M059J (cell line): ENCODE measurements at places on chromosomes 7 and 10. TPM values are rescaled to one million over a fixed set of nuclear protein-coding genes. Genes with fewer than 3 reads are reported as not detected.

DNA sequence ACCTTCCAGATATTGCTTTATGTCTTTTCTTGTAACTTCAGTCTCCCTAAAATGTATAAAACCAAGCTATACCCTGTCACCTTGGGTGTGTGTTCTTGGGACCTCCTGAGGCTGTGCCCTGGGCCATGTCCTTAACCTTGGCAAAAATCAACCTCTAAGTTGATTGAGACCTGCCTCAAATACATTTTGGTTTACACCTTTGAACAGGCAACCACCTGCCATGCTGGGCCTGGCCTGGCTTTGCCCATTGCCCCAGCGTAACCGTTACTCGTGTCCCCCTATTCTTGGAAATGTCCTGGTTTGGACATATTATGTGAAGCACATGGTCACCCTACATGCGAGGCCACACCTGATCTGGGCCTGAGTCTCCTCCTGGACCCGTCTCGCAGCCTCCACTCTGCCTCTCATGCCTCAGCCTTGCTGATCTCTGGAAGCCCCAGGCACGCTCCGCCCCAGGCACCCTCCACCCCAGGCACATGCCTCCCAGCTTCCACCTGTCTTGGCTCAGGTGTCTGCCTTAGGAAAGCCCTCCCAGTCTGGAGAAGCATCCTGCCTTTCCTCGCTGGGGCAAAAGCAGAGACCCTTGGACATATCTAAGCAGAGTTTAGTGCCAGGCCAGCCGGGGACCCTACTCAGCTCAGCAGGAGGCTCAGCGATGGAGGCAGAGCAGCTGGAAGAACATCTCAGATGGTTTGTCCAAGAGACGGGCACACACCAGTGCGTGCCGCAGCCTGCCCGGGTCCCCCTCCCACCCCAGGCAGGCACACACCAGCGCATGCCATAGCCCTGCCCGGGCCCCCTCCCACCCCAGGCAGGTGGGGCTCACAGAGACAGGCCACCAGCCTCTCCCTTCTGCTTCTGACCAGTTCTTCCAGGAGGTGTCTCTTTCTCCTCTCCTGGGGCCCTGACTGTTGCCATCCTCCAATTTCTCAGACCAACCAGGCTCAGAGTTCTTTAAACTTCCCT lies 4.0 kb upstream of the VIPR2 start:
- DNase-seq, result no peak

DNA sequence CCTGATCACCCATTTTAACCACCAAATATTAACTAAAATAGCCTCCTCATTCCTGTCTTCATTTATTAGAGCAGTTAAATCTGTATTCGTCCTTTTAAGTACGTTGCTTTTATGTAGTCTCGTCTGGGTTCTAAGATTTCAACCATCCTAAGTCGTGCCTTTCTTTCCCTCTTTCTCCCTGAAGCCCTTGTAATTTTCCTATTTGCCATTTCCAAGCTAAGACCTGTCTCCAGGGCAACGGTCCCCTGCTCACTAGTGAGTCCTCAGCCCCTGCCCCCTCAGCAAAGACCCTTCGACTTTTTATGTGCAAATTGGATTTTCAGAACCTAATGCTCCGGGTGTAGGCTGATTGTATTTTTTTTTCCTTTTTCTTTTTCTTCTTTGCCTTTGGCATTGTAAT lies 16.1 kb upstream of the MEST start:
- DNase-seq, result no peak

DNA sequence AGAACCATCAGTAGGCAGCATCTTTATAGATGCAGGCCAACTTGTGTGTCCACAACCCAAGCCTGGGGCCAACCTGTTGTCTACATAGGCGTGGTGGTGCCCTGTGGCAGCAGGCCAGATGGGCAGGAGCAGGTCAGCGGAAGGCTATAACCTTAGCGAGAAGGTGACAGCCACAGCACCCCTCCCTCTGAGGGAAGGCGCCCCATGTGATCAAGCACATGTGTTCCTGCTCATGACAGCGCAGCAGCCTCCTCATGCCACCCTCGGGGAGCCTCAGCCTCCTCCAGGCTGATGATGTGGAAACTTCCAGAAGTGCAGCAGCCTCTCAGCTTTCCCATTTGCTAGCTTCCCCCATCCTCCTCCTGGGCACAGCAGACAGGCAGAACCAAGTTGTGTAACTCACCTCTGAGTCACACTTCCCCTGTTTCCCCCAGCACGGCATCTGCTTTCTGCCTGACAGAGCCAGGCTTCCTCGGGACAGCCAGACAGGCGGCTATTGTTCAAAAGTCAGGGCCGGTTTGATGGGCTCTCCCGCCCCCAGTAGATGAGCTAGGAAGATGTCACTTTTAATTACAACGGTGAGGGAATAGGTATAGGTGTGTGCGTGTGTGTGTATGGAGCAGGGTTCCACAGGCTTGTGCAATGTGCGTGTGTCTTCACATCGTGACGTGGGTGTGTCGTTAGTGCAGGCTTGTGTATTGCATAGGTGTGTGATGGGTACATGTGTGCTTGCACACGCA lies 312.0 kb upstream of the ZMIZ1 start:
- DNase-seq, result peak; percentile 94

Gene SPAM1
- total RNA-seq, result not detected in 2 replicates

Gene FAM131B
- 0.79 and 1.5 TPM in 2 replicates for total RNA-seq

DNA sequence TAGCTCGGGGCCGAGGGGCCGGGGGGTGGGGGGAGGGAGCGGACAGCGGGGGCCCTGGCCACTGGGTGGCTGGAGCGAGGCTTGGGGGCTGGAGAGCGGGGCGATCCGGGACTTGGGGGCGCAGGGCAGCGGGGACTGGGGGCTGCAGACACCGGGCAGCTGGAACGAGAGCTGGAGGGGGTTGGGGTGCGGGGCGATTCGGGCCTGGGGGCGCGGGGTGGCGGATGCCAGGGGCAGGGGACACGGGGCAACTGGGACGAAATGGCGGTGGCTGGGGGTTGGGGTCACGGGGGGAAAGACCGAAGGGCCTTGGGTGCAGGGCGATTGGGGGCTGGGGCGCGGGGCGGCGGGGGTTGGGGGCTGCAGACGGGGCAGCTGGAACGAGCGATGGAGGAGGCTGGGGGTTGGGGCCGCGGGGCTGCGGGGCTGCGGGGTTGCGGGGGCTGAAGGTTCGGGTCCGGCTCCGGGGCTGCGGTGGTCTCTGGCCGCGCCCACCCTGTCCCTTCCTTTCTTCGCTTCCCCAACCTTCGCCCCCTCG lies 590 bp downstream of the COL26A1 start:
- no peak for DNase-seq

Gene ST8SIA6
- total RNA-seq, result 0.10 TPM in 1 of 2 replicates, not detected in the other

DNA sequence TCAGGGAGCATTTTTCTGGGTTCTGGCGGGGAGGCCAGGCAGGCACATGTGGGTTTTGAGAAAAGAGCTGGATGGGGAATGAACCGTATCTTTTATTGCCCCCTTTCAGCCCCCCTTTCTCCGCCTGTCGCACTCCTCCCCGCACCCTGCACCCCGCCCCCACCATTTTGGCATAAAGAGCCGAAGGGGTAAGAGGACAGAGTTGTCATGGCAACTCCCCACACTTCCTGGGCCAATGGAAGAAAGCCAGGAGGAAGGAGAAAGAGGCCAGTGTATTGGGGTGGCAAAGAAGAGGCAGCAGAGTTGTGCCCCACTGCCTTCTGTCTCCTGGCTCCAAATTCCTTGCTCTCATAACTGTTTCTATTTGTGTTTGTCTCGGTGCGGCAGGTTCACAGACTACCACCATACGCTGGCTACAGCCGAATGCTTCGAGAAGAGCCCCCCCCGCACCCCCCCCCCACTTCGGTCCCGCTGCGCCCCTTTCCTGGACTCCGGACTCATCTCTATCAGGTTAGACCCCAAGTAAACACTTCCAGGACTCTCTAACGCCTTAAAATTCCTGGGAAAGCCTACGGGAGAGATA lies 3.4 kb downstream of the KCNIP2 start:
- DNase-seq, result no peak
